ENCODE measurements at places on chromosomes 1 and 21.

- no peak for DNase-seq
Observed at GRCh38 chr1:150383631-150384324, 19.8 kb downstream of the RPRD2 start.

DNA sequence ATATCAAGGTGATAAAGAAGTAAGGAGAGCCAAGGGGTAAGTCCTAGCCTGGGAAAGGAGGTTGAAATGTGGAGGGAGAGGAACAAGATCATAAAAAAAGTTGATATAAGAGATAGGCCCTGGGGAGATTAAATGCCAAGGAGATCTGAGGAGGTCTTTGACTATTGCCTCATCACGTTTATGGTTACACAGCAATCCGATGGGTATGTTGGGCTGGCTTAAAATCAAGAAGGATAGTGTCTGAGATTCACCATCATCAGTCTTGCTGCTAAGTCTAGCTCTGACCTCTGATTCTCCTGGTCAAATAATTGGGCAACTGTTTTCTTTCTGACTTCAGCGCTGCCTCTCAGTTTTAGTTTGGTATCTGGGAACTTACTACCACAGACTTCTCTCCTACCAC, 416.3 kb downstream of the GPATCH2 start:
- DNase-seq = no peak

DNA sequence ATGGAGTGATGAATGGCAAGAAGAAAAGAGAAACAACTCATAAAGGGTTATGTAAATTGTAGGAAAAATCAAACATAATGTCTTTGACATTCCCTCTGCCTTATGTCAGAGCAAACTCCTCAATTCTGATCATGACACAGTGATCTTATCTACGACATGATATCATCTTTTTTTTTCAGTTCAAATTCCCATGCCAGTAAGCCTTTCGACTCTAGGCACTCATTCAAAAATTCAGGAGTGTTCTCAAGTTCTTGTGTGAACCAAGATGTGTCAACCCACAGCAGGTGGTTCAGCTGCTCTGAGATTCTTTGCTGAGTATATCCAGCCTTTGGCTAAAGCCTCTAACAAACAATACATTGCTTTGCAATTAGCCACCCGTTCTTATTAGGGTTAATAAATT, 97.1 kb upstream of the ESRRG start:
- DNase-seq = no peak

GRCh38 chr1:183226963-183227362, 40.9 kb downstream of the LAMC2 start:
- DNase-seq = no peak

DNA sequence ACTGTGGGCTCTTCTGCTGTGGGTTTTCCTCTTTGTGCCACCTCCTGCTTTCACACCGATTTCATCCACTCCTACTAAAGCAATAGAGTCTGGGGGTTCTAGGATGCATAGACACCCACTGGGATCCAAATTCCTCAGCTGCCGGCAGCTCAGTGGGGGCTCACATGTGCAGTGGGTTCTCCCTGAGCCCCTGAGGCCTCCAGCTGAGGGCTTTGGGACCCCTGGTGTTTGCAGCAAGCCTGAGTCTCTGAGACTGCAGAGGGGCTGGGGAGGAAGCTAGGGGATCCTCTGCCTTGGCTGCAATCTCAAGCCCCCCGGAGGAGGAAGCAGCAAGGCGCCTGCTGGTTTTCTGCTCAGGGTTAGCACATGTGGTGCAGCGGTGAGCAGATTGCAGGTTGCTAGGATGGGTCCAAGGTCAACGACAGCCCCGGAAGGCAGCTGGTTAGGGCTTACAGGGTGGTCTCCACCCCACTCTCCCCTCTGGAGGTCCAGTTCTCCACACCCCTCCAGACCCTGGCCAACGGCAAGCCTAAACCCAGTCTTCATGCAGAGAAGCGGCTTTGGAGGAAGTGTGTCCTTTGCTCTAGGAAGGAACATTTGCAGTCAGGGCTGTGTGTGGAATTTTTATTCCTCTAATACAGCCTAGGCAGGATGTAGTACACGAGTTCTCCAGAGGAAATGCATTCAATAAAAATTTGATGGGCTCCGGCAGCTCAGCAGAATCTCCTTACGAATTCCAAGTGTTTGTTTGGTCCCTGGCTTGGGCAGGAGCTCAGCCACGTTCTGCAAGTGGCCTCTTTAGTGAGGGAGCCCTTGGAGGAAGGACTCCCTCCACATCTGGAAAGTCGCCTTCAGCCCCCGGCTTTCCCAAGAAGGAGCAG, 269.1 kb upstream of the VAMP3 start:
- no peak for DNase-seq

- DNase-seq = no peak
Observed at GRCh38 chr1:235851939-235852338, 14.8 kb downstream of the LYST start.

GRCh38 chr1:60697204-60697994, 385.0 kb upstream of the NFIA start:
- no peak for DNase-seq

GRCh38 chr1:107525961-107526360, 385.1 kb downstream of the NTNG1 start:
- DNase-seq = no peak

GRCh38 chr1:237227476-237227875, 185.5 kb downstream of the RYR2 start:
- DNase-seq = no peak
